Lower lobe of right lung (tissue), 2 donors: ENCODE measurements at places on chromosomes 7 and 10. TPM values are rescaled to one million over a fixed set of nuclear protein-coding genes. Genes with fewer than 3 reads are reported as not detected.

DNA sequence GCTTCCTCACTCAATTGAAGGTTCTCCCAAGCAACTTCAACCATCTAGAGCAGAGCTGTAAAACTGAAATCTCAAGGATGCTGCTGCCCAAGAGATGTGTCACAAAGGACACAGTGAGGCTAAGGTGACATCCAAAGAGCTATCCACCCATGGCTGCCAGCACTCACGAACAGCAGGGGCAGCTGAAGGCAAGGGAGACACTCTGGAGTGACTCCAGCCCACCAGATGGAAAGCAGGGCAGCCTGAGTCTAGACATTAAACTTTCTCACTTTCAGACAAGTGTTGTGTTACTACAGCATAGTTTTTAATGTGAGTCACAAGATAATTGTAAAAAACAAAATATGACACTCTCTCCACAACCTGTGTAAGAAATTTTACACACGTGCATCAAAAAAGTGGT, 113.5 kb downstream of the LARP4B start:
- no peak for DNase-seq

DNA sequence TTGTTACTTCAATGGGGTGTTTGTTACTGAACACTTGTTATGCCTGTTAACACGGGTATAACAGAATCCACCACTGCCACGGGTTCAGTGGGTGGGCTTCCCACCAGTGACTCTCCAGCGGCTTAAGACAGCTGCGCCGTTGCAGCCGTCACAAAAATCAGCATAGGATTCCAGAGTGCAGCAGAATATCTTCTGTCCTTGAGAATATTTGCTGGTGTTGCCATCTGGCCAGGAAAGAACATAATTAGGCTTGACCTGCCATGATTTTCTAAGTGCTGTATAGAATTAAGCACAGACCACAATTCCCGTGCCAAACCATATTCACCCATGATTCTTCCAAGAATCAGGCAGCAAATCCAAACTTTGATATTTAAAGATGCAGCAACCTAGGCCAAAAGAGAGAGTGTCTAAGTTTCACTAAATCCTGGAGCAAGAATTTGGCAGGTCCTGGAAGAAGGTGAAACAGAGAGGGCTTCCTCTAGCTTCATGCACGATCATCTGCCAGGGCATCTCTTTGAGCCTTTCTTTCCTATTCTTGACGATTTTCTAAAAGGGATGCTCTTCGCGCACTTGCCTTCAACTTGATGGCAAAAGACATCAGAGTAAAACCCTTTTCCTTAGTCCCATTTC, 95.0 kb downstream of the FRMD4A start:
- no peak for DNase-seq

DNA sequence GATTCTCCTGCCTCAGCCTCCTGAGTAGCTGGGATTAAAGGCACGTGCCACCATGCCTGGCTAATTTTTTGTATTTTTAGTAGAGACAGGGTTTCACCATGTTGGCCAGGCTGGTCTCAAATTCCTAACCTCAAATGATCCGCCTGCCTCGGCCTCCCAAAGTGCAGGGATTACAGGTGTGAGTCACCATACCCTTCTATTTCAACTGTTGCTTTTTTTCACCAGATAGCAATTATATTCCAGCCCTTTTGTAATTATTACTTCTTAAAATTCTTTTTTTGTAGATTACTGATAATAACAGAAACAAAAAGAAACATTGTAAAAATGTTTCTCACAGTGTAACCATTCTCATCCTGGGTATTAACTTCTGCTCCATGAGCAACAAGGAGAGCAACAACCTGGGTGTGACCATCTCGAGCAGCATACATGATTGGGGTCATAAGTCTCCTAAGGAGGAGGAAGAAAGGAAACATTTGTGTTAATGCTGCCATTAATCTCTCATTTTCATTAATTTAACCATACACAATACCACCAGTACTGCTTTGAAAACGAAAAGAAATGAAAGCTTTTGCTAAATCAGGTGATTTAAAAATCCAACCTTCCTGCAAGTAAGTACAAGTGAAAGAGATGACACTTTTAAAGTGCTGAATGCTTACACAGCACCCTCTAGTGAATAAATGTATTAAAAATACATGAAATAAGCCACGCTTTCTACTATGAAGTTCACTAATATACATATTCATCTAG, 41.8 kb downstream of the ASZ1 start:
- DNase-seq, result no peak

DNA sequence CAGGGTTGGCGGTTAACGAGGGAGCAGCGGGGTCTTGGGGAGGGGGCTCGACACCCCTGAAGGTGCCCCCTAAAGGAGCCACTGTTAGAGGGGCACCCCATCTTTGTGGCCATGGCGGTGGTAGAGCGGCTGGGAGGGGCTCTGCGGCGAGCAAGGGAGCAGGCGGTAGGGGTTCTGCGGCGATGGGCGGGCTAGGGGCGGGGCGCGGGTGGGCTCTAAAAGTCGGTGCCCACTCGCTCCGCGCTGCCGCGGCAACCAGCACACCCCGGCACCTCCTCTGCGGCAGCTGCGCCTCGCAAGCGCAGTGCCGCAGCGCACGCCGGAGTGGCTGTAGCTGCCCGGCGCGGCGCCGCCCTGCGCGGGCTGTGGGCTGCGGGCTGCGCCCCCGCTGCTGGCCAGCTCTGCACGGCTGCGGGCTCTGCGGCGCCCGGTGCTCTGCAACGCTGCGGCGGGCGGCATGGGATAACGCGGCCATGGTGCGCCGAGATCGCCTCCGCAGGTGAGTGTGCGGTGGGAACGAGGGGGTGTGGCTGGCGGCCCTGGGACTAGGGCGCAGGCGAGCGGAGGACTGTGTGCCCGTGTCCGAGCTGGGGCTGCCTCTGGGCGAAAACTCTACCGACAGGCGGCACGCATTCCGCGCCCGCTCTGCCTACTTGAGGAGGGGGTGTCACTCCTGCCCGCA, at the start of gene MEST:
TSS of gene MEST (plus strand) at position 245 of the 682 bp plus-strand sequence. CDS start at position 474, 229 bp downstream.
- DNase-seq, result peak; percentile 43

GRCh38 chr10:105149371-105149891, 508.3 kb downstream of the SORCS3 start:
- no peak for DNase-seq

DNA sequence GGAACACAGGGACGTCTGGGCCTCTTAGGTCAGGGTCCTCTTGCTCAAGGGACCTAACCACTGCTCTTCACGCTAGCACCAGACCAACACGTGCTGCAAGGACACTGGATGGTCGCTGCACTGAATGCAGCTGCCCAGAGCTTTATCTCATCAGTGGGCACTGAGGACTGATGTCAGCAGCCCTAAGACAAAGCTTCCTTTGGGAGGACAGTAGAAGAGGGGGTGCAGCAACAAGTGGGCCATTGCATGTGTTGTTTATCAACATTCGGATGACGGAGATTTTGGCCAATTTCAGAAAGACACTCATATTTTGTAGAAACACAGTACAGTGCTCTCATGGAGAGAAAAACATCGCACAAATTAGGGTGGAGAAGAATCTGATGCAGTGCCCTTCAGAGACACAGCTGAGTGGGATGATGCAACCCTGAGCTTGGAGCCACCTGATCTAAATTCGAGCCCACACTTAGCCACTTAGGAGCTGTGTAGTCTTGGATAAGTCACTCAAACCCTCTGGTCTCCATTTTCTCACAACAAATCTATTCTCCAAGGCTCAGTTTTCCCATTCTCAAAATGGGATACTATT, 1.7 kb downstream of the OPALIN start:
- DNase-seq, result no peak

DNA sequence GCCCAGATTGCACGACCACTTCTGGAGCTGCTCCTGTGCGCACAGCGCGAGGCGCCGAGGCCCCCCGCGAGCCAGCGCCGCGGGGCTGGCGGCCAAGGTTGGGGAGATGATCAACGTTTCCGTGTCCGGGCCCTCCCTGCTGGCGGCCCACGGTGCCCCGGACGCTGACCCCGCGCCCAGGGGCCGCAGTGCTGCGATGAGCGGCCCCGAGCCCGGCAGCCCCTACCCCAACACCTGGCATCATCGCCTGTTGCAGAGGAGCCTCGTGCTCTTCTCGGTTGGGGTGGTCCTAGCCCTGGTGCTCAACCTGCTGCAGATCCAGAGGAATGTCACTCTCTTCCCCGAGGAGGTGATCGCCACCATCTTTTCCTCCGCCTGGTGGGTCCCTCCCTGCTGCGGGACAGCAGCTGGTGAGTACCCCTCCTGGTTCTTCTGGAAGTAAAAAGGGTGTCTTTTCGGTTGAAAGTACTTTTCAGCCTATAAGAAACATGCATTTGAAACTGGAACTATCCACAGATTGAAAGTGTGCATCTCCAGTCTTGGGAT, 683 bp downstream of the INSIG1 start:
- no peak for DNase-seq

DNA sequence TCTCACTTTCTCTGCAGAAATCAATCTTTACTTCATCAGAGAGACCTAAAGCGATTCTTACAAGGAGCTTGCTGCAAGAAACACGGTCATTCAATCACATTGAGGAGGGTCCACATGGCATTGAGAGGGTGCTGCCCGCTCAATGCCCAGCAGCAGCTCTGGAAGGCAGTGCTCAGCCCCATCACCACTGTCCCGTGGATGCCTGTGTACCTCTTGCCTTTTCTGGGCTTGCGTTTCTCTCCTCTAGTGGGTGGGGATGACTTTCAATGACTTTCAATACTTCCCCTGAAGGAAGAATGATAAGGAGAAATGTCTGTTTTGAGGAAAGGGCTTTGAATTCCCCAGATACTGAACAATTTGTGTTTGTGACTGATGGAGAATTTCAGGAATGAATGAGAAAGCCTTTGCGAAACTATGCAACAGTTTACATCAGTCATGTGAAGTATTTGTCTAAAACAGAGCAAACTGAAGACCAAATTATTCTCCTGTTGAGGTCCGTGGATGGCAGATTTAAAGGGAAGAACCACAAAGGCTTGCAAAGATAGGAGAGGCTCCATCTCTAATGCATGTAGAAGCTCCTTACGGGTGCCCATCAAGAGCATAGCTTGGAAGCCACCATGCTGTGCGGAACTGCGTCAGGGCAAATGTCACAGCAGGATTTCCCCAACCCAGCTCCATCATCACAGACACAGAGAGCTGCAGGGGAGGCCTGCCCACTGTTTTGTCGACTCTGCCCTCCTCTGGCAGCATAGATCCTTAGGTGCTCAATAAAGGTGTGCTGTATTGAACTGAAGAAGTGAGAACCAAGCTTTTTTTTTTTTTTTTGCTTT, 6.6 kb upstream of the ZNF22 start:
- DNase-seq, result no peak

GRCh38 chr7:108418946-108419345, 37.3 kb downstream of the NRCAM start:
- DNase-seq, result no peak

- DNase-seq, result no peak
Observed at GRCh38 chr7:85510287-85510686, 323.4 kb upstream of the SEMA3D start.

- DNase-seq, result no peak
Observed at GRCh38 chr7:91140286-91140685, 123.9 kb upstream of the FZD1 start.

GRCh38 chr7:40643664-40644063, 508.9 kb downstream of the SUGCT start:
- no peak for DNase-seq

DNA sequence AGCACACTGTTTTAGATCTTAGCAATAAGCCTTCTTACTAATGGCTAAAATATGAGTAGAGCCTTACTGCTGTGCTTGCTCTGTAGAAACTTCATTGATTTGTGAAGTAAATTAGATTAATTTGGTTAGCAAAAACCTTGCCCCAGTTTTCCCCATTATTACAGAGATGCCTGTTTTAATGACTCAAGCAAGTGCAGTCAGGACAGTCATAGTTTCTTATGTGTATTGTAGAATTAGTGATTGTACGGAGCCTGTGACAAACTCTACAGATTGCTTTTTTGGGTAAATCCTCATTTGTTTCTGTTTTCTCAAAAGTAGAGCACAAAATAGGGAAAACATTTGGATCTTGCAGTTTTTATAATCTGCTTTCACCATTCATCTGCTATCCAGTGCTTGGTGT, 7.0 kb downstream of the TAX1BP1 start:
- no peak for DNase-seq

DNA sequence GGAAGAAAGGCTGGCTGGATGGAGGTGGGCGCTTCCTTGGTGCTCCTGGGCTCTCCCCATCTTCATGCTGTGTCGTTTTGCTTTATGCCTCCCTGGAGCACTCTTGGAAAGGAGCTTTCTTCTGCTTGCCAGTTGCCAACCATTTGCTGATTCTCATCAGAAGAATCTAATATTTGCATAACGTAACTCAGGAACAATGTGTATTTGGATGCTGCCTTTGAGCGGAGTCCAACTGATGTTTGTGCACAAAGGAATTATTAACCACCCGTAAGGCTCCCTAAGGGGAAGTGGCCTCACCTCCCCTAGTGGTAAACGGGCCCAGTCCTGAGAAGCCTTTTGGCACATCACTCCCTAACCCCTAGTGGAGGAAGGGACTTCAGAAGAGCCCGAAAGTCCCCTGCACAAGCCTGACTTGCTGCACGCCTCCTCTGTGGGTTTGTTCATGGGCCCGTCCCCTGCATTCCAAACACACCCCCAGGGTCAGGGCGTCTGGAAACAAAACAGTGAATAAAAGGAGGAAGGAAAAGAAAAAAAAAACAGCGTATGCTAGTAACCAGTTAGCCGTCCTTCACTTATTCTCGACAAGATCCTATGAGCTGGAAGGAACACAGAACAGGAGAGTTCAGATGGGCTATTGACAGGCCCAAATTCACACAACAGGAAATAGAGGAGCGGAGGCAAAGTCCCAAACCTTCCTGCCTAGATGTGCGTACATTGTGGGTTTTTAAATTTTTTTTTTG, 602.2 kb downstream of the LRMDA start:
- no peak for DNase-seq

DNA sequence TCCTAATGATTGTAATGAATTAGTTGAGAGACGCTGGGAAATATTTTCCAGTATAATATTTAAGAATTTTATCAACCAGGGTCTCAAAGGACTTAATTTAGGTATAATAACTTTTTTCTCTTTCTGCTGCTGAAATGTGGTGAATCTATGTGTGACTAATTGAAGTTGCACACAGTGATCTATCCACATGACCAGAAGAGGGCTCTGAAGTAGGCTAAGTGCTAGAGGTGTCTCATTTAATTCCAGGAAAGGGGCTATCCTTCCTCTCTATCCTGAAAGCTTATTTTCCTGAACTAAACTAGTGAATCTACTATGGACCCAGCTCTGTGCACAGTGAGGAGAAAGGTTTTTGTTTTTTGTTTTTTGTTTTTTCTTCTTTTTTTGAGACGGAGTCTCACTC, 294.4 kb upstream of the MYO3A start:
- no peak for DNase-seq

- DNase-seq, result no peak
Observed at GRCh38 chr7:11613292-11613930, 218.6 kb downstream of the THSD7A start.

GRCh38 chr10:21068026-21068656, 171.0 kb upstream of the NEBL start:
- DNase-seq, result no peak

GRCh38 chr10:99673492-99673891, 14.2 kb downstream of the ENTPD7 start:
- DNase-seq, result no peak

PNLIP gene
- not detected for total RNA-seq

THAP5 gene
- total RNA-seq, result 26.6 TPM

SYNPO2L gene
- 0.32 TPM for total RNA-seq

UPK3B gene
- 16.6 TPM for total RNA-seq

CAV2 gene
- 143 TPM for total RNA-seq

BICC1 gene
- total RNA-seq, result 11.0 TPM

PPP1R3C gene
- 10.8 TPM for total RNA-seq

ARHGAP22 gene
- 9.6 TPM for total RNA-seq

TAX1BP1 gene
- total RNA-seq, result 128 TPM
